ENCODE measurements at places on chromosomes 6 and 20.
A peak's percentile ranks its signal among the peaks of the same experiment; 100 is the strongest.

- DNase-seq: no peak
Measured at GRCh38 chr6:31272836-31273626, 1.1 kb upstream of the HLA-C start.

DNA sequence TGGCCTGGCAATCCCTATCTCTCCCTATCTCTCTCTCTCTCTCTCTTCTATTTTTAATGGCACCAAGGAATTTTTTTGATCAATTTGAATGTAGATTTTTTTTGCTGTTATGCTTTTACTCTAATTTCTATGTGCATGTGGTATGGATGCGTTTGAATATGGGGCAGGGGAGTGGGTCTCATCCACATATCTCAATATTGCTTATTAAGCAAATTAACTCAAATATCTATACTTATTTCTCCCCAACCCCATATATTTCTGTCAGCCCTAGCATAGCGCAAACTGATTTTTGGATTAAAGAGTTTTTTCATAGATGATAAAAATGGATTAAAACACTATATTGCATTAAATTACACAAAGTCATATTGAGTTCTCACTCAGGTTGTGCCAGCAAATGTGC, 210.2 kb downstream of the KHDRBS2 start:
- DNase-seq: no peak

- no peak for DNase-seq
Measured at GRCh38 chr6:153003366-153003690, 819 bp upstream of the MTRF1L start.

GRCh38 chr6:3905945-3906845, 57.0 kb downstream of the FAM50B start:
- no peak for DNase-seq

DNA sequence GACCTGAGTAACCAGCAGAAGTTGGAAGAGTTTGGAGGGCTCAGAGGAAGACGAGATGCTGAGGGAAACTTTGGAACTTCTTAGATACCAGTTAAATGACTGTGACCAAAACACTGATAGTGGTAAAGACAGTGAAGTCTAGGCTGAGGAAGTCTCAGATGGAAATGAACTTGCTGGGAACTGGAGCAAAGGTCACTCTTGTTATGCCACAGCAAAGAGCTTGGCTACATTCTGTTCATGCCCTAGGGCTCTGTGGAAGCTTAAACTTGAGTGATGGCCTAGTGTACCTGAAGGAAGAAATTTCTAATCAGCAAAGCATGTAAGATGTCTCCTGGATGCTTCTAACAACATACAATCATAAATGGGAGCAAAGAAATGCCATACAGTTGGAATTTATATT, 24.7 kb downstream of the WDR27 start:
- DNase-seq: no peak

- no peak for DNase-seq
Measured at GRCh38 chr20:44827401-44827800, 17.1 kb upstream of the RIMS4 start.

- DNase-seq: no peak
Measured at GRCh38 chr6:55033016-55033546, 141.2 kb upstream of the HCRTR2 start.

DNA sequence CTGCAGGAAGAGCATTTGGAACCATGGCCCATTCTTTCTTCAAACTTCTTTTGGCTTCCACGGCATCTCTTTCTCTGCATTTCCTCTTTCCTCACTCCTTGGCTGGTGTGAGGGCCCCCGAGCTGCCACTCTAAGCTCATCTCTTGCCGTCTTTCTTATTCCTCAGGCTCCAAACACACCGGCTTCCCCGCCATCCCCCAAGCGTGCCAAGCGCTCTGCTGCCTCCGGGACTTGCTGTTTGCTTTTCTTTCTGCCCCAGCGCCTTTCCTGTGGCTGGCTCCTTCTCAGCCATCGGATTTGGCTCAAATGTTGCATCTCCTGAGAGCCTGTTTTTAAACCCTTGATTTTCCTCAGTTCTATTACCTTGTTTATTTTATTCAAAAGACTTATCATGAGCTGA, 172.7 kb downstream of the PACRG start:
- DNase-seq: no peak

DNA sequence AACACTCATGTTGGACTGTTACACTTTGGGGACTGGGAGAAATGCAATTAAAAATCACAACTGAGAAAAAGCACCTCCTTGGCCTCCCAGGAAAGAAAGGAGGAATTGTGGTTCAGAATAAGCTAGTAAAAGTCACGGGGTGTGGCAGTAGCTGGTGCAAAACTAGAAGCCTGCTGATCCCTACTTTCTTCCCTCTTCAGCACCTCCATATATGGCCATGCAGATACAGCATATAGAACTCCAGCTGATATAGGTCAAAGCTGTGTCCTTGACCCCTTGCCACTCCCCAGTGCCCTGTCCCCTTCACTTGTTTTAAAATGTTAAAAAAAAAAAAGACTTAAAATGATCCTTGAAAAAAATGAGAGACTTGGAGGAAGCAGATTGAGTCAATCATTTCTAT, 5.5 kb upstream of the FLRT3 start:
- DNase-seq: no peak

- peak; percentile 99 for DNase-seq
Measured at GRCh38 chr6:115733426-115733825, 327.3 kb downstream of the FRK start.

- peak; percentile 19 for DNase-seq
Measured at GRCh38 chr6:64113704-64114103, 478.1 kb downstream of the PHF3 start.

GRCh38 chr6:45677381-45678284, 299.9 kb upstream of the SUPT3H start:
- no peak for DNase-seq

- DNase-seq: no peak
Measured at GRCh38 chr6:31575335-31575901, at the start of gene TNF. Gene TNF (plus strand): TSS chr6:31575565. CDS start chr6:31575742, 177 bp downstream.

DNA sequence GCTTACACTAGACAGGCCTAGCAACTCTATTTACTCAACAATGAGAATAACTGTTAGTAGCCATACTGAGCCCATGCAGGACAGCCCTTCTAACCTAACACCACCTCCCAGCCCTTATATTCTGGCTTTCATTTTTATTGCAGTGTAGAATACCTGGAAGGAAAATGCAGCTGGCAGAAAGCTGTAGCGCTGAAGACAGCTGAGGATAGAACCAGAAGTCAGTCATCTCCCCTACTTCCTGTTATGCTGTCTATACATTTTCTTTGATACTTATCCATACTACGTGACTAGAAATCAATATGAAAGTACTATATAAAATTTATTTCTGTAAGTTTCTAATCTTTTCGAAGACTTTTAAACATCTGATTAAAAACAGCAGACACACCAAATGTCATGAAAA, 182.6 kb upstream of the SHLD1 start:
- DNase-seq: no peak

DNA sequence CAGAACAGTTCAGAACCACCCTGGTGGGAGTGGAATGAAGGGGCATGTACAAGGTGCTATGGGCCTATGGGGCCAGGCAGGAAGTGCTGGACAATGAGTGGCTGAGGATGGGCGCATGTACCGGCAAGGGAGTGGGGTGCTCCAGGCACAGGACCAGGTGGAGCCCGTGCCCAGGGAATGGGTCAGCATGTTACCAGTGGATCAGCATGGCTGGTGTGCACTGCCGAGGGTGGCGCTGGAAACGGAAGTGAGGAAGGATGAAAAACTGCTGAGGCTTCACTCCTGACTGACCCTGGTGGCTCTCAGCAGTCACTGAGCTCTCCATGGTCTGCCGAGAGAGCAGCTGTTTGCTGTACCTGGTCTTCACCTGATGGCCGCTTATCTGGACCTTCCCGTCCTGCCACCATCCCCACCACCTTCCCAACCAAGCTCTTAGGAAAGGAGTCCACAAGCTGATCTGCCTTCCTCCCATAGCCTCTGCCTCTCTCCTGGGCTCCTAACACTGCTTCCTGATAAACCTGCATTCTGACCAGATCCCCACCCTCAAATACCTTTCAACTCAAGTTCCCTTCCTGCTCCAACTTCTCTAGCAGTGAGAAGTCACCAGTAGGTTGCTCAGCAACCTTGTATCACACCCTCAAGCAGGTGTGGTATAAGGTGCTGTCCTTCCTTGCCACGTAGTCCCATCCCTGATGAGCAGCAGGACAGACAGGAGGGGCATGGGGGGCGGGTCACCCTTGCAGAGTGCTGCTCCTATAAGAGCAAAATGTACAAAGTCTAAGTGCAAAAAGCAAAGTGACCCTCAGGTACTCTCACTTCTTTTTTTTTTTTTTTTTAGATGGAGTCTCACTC, 7.1 kb downstream of the UQCC2 start:
- DNase-seq: no peak

DNA sequence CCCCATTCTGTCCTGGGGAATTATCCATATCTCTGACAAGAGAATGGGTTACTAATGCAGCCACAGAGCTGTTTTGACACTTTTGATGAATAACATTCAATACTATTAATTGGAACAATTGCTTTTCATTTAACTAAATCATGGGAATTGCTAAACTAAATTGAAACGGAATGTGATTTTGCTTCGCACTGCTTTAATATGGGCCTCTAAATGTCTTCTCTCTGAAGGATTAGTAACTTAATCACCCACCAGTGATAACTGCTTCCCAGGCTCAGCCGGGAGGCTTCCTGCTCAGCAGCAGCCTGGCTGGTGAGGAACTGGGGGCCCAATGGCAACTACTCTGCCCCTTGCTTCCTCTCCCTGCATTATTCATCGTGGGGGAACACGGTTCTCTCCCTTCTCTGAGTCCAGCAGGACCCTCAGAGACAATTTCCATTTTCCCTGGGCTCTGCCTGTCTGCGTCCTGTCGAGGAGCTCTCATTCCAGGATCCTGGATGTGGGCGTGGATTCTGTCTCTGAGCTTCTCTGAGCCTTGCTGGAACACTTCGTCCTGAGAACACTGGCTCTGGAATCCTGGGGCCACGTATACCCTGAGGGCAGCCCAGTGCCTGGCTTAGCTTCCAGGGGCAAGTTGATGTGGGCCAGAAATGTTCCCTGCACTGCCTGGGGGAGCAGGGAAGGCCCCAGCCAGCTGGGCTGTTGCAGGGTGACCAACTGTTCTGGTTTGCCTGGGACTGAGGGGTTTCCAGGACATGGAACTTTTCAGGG, 308.9 kb downstream of the DHX35 start:
- no peak for DNase-seq

DNA sequence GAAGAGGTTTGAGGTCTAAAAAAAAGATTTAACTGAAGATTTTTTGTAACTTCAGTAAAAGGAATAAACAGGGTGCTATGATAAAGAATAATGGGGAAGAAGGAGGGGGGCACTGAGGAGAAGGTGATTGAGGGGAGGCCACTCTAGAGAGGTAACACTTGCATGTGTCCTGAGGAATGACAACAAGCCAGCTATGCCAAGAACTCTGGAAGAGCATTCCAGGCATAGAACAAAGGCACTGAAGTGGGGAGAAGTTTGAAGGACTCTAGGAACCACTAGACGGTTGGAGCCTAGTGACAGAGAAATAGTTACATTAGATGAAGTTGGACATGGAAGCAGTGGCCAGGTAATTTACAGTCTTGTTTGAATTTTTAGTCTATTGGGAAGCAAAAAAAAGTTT, 10.8 kb upstream of the SF3B5 start:
- no peak for DNase-seq

DNA sequence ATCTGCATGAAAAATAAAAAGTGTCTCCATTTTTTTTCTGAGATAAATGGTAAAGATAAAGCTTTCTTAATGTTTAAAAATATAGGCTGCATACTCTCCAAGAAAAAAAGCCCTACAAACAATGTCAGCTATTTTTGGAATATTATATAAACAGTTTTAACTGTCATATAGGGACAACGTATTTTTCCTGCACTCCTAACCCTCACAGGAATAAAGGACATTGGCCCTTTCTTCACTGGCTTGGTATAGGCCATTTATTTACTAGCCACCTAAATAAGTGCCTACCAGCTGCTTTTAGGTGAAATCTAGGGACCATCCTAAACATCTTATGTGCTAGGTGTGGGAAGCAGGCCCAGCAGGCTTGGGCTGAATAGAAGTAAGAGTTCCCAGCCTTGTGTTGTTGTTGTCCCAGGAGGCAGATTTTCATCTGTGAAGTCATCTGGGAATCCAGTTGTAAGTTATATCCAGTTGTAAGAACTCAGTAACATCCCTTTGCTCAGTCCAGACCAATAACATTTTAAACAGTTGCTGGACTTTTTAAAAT, 21.3 kb downstream of the FOXO3 start:
- DNase-seq: peak; percentile 36
